ENCODE measurements at places on chromosomes 11 and 22.

DNA sequence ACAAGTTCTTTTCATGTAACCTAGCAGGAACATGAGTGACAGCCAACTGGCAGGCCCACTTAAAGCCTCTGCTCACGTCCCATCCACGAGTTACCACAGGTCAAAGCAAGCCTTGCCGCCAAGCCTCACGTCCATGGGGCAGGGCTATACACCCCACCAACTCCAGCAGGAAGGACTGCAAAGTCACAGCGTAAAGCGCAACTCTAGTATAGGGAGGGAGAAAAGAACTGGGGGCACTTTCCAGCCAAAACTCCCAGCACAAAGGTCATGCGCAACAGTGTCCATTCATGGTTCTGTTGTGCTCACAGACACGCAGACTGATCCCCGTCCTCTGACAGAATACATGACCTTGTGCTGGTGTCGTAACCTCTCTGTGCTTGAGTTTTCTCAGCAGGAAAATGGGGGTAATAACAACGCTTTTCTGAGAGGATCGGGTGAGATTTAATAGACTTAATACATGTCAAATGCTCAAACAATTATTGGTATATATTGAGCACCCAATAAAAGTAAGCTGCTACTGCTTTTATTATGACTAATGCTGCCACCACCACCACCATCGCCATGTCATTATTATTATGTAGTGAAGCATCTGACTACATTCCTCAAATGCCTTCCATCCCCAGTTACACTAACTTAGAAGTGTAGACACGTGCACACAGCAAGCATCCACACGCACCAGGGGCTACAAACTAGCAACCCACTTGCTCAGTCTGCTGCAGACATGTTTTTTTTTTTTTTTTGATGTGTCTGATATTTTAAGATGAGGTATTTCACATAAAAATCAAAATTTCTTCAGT is 104.4 kb upstream of the PARVA start:
- no peak for DNase-seq

DNA sequence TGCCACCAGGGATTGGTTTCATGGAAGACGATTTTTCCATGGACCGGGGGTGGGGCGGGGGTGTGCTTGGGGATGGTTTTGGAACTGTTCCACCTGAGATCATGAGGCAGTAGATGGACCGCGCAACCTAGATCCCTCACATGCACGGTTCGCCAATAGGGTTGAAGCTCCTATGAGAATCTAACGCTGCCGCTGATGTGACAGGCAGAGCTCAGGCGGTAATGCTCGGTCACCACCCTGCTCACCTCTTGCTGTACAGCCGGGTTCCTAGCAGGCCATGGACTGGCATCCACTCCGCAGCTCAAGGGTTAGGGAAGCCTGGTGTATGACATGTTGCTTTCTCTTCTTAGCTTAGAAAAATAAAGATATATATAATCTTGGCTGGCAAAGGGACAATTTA is 22.0 kb downstream of the RBX1 start:
- DNase-seq: no peak

GRCh38 chr11:79940165-79940564 is 499.3 kb upstream of the TENM4 start:
- peak; percentile 28 for DNase-seq

- peak; percentile 51 for DNase-seq
Observed at GRCh38 chr11:64234647-64235379, 429 bp downstream of the VEGFB start.

- no peak for DNase-seq
Observed at GRCh38 chr11:123169821-123170220, 25.2 kb downstream of the CLMP start.

GRCh38 chr11:64777449-64778222 is 706 bp downstream of the SF1 start:
- peak; percentile 96 for DNase-seq

DNA sequence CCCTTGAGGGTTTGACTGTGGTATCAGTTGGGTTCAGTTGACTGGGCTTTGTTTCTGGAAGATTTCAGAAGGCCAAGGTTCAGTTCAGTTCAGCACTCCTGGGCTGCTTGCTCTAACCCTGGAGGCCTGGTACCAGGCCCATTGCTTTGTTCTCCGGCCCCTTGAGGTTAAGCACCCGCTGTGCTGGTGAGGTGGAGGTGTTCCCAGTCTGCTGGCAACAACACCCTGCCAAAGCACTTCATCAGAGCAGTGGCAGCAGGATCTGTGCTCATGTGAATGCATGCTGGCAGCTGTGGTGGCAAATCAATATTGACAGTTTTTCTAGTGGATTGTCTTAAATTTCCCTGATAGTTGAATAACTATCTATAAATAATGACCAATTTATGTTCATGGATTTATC is 3.8 kb upstream of the SCGB1D1 start:
- no peak for DNase-seq

DNA sequence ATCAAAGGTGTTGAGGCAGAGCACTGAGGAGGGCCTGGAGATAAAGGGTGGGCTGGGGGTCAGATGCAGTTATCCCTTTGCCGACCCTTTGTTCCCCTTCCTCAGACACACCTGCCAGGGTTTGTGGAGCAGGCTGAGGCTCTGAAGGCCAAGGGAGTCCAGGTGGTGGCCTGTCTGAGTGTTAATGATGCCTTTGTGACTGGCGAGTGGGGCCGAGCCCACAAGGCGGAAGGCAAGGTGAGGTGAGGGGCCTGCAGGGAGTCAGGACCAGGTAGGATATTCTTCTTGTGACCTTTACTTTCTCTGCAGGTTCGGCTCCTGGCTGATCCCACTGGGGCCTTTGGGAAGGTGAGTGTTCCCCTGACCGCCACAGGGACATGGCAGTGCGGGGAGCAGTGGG is 2.6 kb downstream of the PRDX5 start:
- no peak for DNase-seq

GRCh38 chr22:17787241-17787640 is 13.0 kb upstream of the BID start:
- DNase-seq: no peak

GRCh38 chr11:130062026-130062425 is 7.7 kb upstream of the APLP2 start:
- no peak for DNase-seq

GRCh38 chr11:67516806-67517205 is 6.4 kb downstream of the CABP2 start:
- no peak for DNase-seq

GRCh38 chr11:2305788-2306451 is 4.1 kb downstream of the TSPAN32 start:
- peak; percentile 93 for DNase-seq

- DNase-seq: no peak
Observed at GRCh38 chr22:27144321-27144720, 486.9 kb downstream of the MIAT start.

GRCh38 chr11:102276783-102277182 is 40.5 kb upstream of the BIRC3 start:
- DNase-seq: no peak

DNA sequence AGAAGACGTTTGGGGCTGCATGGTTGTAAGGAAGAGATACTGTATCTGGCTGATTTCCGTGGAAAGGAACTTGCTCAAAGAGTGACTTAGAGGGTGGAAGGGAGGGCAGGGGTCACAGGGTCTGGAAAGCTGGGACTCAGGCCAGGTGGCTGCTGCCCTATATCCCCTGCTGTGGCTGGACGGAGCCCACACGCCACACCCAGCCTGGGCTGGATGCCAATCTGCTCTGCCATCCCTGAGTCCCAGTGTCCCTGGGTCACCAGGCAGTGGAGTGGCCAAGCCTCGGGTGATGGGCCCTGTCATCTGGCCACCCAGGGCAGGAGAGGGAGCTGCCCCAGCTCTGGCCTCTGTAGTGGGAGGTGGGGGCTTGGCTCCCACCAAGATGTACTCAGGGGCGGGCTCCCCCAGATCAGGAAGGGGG is 26.5 kb upstream of the KRTAP5-7 start:
- no peak for DNase-seq

DNA sequence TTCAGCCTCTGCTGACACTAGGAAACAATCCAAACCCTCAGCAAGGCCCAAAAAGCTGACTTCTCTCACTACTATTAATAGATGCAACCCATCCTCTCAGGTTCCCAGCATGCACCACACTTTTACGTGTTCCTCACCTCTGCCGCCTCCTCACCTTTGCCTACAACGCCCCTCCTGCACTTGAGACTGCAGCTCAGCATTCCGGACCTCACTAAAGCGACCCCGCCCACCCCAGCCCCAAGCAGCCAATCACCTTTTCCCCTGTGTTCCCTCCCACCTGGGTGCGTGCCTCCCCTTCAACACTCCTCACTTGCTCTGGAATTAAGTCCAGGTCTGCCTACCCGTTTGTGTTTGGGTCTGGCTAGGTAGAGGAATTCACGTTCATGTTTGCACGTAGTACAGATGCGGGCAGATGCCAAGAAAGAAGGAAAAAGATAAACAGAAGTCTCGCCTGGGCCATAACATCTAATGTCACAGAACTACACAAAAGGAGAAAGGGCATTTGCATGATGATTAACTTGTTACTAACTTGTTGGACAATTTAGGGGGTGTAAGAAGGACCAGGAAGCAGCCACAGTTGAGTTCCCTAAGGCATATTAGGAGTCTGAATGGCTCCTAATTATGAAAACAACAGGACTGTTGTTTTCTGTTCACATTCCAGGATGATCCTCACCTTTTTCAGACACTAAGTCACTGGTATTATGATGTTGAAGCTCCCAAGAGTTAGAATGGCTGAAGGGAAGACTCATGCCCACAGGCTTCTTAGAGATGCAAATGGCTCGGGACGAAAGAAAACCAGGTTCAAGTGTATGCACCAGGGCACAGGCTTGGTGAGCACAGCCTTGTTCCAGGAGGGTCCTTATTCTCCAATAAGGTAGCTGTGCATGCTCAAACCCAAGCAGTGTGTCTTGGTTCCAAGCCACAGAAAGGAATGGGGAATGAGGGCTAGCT is 102.2 kb downstream of the MICAL3 start:
- peak; percentile 51 for DNase-seq

- DNase-seq: no peak
Observed at GRCh38 chr11:47395223-47396048, 13.0 kb upstream of the SLC39A13 start.

GRCh38 chr11:69873166-69874077 is 54.2 kb upstream of the FGF3 start:
- DNase-seq: no peak

DNA sequence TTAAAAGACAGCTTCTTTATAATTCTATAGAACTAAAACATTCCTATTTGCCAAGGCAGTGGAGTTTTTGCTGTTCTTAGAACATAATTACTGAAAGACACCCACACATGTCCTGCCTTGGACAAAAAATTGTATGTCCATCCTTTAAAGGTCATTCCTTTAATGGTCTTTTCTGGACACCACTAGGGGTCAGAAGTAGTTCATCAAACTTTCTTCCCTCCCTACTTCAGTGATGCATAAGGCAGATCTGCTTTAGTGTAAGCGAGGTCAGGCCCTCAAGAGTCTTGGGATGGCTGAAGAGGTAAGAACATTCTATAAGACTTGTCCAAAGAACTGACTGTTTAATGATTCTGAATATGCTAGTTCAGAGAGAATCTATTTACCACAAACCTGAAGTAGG is 4.3 kb upstream of the OR51V1 start:
- peak; percentile 23 for DNase-seq

- DNase-seq: no peak
Observed at GRCh38 chr11:1202154-1202775, 20.6 kb upstream of the MUC5B start.

GRCh38 chr11:45857961-45858474 is 10.7 kb downstream of the CRY2 start:
- peak; percentile 88 for DNase-seq

- DNase-seq: no peak
Observed at GRCh38 chr11:126512741-126513715, 157.5 kb downstream of the ST3GAL4 start.

- DNase-seq: peak; percentile 93
Observed at GRCh38 chr11:119975561-119976152, 162.3 kb downstream of the TRIM29 start.

DNA sequence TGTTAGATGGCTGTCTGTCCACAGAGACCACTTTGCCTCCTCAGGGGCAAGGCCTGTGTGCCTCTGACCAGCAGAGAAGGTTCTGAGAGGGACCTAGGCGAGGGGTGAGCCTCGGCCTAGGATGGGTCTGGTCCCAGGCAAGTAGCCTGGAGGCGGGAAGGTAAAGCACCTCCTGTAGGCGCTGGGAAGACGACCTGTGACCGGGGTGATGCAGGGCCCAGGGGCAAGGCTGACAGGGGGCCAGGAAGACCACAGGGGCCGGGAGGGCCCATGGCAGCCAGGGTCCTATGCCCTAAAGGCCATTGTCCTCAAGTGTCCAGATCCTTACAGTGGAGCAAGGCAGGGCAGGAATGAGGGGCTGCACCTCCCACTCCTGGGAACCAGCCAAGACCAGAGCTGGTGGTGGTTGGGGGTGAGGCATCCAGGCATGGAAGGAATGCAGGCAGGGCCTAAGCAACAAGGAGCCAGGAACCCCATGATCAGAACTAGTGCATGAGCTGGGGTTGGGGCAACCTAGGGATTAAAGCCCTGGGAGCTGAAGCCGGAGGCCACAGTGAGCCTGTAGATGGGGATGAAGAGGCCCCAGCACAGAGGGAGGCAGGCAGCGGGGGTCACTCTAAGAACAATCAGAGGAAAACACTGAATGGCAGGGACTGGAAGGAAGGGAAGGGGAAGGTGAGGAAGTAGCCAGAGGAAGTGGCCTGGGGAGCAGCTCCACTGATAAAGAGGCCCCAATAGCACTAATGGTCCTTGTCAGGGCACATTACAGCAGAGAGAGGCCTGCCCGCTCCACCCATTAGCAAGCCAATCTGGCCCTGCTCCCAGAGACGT is 32.9 kb upstream of the KLHL35 start:
- no peak for DNase-seq

GRCh38 chr11:32701616-32702015 is 92.8 kb downstream of the CCDC73 start:
- DNase-seq: no peak

DNA sequence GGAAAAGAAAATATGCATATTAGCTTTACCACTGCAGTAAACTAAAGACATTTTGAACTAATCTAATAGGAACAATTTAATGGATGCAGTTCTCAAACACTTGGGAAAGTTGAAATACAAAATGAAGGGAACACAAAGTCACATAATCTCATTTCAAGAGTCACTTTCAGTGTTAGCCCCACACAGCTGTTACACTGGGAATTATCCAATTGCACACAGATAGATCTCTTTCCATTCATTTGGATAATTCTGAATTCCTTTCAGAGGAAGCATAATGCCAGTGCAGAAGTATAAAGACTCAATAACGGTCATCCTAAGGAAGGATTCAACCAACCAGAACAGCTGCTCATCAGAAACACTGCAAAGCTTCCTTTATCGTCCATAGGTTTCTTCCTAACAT is 173.3 kb downstream of the GRIA4 start:
- DNase-seq: peak; percentile 65

GRCh38 chr11:122341477-122341876 is 225.5 kb upstream of the BLID start:
- DNase-seq: peak; percentile 48

- no peak for DNase-seq
Observed at GRCh38 chr11:70173018-70173417, 30.1 kb upstream of the FADD start.
